HuH-7.5 (cell line): ENCODE measurements at places on chromosomes 1 and 21.

DNA sequence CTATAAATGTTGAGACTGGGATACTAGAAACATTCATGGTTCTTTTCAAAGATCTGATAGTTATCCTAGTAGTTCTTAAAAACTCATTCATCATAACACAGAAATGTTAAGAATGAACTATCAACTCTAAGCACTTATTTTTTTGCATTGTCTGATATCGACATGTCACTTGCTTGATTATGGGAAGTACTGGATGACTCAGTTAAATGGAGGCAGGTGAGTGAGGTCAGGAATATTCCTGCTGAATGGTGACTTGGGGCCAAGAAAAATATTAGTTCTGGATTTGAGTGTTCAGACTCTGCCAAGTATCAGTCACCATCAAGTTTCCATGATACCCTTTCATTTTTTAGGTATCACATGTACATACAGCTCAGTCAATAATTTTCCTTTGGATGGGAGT lies 63.6 kb downstream of the NEK7 start:
- no peak for DNase-seq

GRCh38 chr1:111197598-111198284 lies 2.7 kb downstream of the DENND2D start:
- DNase-seq = no peak

- no peak for DNase-seq
These were observed 62.4 kb downstream of the RABGAP1L start for GRCh38 chr1:174221681-174222080.

DNA sequence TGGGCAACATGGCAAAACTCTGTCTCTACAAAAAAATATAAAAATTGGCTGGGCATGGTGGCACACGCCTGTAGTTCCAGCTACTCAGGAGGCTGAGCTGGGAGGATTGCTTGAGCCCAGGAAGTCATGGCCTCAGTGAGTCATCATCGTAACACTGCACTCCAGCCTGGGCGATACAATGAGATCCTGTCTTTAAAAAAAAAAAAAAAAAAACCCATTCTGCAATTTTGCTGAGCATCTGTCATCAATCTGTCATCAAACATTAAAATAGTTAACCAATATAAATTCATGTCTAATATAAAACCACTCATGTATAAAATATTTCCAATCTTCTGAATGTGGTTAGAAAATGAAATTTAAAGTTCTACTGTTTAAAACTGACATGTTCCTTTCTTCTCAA lies 56.9 kb downstream of the LPAR3 start:
- no peak for DNase-seq

- DNase-seq = no peak
These were observed 146.5 kb downstream of the LIPI start for GRCh38 chr21:14064296-14064645.

DNA sequence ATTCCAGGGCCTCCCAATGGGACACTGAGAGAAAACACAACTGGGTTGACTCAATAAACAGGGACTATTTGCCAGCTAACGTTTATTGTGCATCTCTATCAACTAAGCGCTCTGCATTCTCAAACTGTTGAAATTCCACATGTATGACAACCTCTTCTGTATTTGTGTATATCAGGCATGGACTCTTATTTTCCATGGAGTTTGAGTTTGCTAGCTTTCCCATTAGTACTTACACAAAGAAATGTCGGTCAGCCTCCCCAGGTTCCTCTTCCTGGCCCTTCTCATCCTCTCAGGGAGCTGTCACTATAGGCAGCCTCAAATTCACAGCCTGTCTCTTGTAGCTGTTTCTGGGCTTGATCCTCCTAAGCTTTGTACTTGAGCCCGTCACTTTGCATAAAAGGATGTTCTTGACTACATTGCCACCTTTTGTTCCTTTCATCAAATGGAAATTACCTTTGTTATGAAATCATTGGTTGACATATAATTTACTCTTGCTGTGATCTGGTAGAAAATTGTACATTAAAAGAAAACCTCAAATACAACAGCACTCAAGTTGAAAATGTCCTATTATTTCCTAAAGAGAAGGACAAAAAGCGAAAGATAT lies 60.0 kb upstream of the NTPCR start:
- no peak for DNase-seq

DNA sequence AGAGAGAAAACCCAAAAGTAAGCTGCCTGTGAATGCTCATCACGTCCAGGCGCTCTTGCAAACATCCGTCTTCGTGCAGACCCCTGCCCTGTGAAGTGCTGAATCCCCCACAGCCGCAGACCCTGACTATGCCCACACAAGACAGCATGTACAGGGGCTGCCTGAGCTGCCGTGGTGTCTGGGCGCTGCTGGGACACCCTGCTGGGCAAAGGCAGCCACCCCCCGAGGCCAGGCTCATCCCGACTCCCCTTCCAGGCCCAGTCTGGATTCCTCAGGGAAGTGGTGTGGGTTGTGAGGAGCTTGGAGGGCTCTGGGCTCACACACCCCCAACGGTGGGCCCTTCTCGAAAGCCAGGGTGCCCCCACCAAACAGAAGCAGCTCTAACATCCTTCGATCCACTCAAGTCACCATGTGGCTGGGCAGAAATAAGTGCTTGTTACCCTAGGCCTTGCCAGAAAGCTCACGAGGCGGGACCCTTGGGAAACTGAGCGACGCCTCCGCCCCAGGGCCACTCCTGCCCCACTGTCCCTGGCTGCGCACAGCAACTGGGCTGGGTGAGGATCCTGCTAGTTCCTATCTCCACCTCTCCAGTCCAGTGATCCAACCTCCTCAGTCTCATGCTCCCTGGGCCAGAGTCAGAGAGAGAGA lies 4.8 kb upstream of the WNT9A start:
- DNase-seq = no peak

- DNase-seq = no peak
These were observed 24.7 kb downstream of the ATP1A1 start for GRCh38 chr1:116397728-116398127.

DNA sequence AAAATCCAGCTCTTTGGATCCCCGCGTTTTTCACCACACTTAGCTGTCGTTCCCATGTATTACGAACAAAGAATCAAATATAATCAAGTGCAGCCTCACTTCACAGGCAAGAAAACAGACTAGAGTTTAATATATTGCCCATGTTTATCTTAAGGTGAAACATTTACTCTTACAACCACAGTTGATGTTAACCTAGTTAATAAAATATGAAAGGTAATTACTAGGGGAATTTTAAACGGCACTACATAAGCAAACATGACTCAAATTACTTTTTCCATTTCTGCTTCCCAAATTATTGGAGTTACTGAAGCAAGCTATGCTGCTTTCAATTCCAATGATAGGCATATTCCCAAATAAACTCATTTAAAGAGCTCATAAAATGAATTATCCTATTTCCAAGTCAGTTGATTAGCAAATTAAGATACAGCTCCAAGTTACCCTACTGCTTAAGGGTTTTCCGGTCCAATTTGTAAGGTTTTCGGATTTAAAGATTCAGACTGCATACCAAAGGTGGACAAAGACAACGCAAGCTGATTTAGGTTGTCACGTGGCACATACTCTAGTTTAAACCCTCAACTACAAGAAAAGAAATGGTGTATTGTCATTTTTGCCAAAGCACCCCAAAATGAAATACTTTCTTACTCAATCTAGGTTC lies 5.9 kb downstream of the COX20 start:
- no peak for DNase-seq

DNA sequence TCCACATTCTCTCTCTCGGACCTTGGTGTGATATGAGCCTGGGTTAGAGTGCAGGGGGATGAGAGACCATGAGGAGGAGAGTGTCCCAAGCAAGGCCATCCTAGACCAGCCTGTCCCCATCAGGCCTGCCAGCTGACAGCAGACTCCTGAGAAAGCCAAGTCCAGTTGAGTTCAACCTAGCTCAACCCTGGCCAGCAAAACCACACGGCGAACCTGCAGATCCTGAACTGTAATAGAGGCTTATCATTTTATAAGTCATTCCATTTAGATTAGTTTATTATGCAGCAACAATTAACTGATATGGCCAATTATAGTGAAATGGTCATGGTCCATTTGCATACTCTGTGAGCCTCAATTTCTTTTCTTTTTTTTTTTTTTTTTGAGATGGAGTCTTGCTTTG lies 36.4 kb upstream of the ARHGEF10L start:
- no peak for DNase-seq

DNA sequence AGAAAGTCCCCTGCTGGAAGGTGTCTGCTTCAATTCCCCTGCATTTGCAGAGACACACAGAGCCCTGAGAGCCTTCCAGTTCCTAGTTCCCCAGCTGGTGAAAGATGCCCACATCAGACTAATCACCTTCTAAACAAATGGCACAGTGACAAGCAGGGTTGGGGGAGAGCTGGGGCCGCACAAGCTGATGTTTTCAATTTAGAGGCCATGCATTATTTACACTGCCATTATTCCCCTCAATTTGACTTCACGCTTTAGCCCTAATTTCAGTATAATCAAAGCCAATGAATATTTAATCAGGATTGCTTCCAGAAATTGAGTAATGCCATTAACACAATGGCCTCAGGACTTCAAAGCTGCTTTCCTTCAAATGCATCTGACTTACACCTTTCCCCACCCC lies 81.5 kb downstream of the BEND5 start:
- no peak for DNase-seq

DNA sequence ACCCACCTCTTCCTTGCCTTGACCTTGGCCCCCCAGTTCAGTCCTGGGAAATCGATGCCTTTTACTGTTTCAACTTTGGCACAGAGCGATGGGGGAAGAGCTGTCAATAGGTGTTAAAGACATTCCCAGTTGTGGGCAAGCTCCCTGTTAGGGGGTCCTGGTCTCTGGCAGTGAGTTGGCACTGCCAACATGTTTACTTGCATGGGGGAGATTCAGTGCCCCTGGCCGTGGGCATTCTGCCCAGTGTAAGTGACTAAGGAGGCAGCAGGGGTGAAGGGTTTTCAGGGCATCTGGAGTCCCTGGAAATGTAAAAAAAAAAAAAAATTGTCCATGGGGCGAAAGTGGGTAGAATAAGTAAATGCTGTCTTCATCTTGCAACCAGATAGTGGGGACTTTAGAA lies 407.0 kb downstream of the PTPRU start:
- DNase-seq = no peak

- no peak for DNase-seq
These were observed 99.2 kb downstream of the TPR start for GRCh38 chr1:186275822-186276221.

- no peak for DNase-seq
These were observed 50.2 kb downstream of the ENAH start for GRCh38 chr1:225602590-225603206.

- DNase-seq = no peak
These were observed 21.6 kb upstream of the DPYD start for GRCh38 chr1:97942161-97943123.

DNA sequence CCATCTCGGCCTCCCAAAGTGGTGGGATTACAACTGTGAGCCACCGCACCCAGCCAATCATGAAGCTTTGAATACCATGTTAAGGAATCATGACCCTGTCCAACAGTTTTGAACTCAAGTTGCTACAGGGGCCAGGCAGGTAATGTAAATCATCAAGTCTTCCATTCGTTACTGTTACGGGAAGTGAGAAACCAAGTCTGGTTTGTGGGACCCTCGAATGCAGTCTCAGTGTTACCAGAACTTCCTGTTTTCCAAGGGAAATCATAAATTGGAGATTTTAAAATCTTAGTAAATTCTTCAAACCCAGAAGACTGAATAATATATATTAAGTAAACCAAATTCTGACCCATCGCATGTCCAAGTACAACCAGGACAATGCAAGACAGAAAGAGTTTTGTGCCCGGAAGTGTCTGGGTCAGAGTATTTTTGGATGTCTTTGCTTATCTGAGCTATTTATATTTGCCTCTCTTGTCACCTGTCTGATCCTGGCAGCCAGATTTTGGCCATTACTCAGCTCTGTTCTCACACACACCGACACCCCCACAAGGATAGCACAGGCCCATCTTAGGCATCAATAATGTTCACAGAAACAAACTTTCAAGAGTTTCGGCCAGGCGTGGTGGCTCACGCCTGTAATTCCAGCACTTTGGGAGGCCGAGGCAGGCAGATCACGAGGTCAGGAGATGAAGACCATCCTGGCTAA lies 8.8 kb downstream of the ATP5IF1 start:
- no peak for DNase-seq

- DNase-seq = no peak
These were observed 126.5 kb downstream of the CAPN8 start for GRCh38 chr1:223538981-223539380.

DNA sequence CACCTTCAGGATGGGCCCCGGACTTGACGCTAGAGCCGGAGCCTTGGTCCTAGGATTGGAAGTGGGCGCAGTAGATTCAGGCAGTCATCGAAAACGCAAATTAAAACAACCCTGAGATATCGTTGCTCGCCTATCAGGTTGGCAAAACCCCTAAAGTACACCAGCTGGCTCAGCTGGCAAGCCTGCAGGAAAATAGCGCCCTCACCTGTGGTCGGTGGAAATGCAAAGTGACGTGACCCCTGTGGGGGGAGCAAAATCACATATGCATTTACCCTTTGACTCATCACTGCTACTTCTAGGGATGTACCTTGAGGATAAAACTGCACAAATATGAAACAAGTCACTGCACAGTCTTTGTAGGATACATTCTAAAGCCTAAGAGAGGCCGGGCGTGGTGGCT lies 170.3 kb upstream of the TMEM51 start:
- DNase-seq = no peak

DNA sequence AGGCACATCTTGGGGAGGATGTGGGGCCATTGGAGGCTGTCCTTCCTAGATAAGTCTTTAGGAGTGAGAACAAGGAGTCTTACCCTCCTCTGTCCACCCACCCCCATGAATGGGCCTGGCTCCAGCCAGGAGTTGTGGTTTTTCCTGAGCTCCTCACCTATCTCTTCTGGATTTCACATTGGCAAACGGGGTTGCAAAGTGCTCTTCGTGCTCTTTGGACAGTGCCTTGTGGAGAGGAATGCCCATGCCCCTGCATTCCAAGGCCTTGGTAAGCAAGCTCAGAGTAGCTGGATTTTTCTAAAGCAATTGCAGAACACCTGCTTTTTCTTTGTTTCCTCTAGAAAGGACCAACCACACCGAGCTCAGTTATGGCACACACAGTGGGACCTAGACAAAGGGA lies 152.1 kb upstream of the CAMK1G start:
- DNase-seq = no peak

DNA sequence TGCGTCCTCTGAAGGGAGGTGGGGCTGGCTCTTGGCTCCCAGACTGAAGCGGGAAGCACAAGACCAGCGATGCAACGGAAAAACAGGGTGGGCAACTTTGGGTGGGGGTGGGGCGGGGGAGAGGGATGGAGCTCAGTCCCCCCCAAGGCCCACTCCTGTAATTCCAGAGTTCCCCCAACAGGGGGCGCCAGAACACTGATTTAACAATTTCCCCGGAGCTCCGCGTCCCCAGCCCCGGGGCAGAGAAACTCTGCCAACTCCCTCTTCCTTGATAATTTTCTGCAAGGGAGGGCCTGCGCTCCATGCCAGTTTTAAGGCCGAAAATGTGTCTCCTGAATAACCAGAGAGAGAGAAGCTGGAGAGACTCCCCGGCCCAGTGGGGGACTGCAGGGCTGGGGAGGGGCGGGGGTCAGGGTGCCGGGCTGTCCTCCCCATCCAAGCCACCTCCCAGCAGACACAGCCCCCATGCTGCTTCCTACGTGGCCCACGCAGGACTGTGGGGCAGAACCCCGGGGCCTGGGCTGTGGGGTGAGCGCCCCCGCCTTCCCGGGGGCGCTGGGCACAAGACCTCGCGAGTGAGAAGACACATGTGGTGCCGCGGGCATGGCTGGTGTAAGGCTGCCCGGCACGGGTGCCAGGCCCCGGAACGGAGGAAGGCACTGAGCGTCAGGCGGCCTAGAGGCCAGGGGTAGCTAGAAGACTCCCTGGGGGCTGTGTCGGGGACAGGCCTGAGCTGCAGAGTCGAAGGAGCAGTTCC lies 51.4 kb downstream of the KIF21B start:
- DNase-seq = peak; percentile 76
